ENCODE measurements at places on chromosomes 11 and 22. TPM values are rescaled to one million over a fixed set of nuclear protein-coding genes. Genes with fewer than 3 reads are reported as not detected.

Gene TMEM45B
- total RNA-seq, result 0.42 TPM

Gene BBS1
- 27.7 TPM for total RNA-seq

Gene TNNT3
- not detected for total RNA-seq

Gene EFCAB6
- total RNA-seq, result 0.14 TPM

Gene TRIM49
- not detected for total RNA-seq

Gene TRIOBP
- total RNA-seq, result 115 TPM

Gene SLC22A12
- not detected for total RNA-seq

Gene THAP12
- 45.2 TPM for total RNA-seq

Gene PCNX3
- 17.7 TPM for total RNA-seq

Gene ABCC8
- total RNA-seq, result not detected

Gene CACNA1I
- not detected for total RNA-seq

Gene TIMP3
- 0.07 TPM for total RNA-seq

Gene OR51I1
- total RNA-seq, result not detected

Data from pulmonary artery endothelial cell (primary cell).